AG08396 (cell line): ENCODE measurements at places on chromosomes 13 and 19.

GRCh38 chr13:21657538-21657937, 13.3 kb upstream of the FGF9 start:
- peak; percentile 85 for DNase-seq

DNA sequence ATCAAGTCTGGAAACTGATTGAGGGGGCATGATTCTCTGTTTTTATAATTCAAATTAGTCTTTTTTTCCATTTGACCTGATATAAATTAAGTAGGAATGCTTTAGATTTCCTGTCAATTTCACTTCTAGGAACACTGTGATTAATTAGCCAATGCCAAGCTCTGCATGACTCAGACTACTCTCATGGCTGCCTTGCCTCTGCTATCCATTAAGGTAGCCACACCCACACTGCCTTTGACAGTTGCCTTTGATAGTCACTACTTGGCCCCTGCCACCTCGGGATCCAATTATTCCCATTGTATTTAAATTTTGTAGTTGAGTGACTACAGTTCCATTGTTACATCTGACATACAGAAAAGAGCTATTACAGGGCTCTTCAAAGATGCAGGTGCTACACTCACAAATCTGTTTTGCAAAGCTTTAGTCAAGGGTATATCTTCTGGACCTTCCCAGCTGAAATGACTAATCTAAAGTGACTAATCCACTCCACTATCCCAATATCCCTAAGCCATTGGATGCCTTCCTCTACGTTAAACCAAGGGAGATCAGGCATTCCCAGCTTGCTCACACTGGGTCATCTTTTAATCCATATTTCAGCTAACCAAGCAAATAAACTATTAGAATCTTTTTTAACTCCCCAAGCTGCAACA, 1193.1 kb upstream of the MIR17HG start:
- no peak for DNase-seq

DNA sequence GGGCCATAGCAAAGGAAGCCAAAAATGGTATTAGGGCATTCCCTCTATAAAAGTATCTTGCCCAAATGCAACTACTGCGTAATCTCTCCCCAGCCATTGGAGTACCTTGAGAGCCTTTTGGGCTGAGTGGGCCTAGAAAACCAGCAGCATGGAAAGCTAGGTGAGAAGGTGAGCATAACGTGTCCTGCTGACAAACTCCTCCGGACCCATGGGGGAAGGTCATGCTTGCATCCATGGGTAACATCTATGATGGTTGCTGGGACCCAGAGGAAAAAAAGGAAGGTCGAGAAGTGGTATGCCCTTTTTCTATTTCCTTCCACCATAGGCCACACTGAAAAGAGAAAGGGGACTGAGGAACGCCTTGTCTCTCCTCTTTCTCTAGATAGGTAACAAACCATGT, 57.4 kb downstream of the ZNF728 start:
- DNase-seq, result no peak

GRCh38 chr13:70183041-70183440, 74.8 kb upstream of the KLHL1 start:
- DNase-seq, result no peak

- DNase-seq, result no peak
Measured at GRCh38 chr19:47729799-47730520, 15.4 kb upstream of the NOP53 start.

DNA sequence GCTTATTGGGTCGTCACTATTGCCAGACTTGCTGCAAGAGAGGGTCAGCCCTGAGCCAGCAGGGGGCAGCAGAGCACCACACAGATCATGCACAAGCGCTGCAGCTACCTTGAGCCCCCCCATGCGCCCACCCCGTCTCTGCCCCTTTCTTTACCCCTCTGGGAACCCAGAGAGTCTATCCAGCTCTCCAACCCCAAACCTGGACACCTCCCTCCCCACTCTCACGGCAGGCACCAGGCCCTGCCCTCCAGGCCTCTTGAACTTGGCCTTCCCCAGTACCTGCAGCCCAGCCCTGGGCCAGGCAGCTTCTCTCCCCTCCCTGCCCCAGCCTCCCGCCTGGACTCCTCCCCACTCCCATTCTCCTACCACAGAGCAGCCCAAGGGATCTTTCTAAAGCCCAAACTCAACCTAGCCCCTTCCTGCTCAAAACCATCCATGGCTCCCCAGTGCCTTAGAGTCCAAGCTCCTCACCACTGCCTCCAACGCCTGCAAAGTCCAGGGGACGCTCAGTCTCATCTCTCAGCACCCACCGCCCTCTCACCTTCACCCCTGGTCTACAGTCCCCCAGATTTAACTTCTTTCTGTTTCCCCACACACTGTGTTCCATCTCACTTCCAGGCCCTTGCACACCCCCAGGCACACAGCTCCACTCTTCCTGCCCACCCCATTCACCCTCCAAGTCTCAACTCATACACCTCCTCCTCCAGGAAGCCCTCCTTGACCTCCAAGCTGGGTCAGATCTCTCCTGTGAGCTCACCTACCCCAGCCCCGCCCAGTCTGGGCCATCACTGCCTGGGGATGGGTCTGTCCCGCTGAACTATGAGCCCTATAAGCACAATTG, 9.4 kb upstream of the CEACAM16 start:
- peak; percentile 69 for DNase-seq

DNA sequence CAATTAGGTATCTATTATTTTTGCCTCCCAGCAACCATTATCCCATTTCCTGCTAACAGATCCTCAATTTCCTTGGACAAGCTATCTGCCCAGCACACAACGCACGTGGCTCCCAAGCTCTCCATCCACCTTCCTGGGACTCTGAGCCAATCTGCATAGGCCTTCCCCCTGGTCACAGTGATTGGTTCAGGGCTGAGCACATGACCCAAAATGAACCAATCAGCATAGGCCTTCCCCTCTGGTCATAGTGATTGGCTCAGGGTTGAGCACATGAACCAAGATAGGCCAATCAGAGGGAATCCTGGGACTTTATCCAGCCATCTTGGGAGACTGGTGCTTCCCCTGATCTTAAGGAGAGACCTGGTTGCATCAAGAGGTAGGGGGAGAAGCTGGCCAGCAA, 5.8 kb downstream of the CPAMD8 start:
- no peak for DNase-seq

- DNase-seq, result no peak
Measured at GRCh38 chr13:51825165-51825592, 19.8 kb downstream of the TMEM272 start.

- DNase-seq, result no peak
Measured at GRCh38 chr13:99522298-99522697, 21.0 kb downstream of the TM9SF2 start.

DNA sequence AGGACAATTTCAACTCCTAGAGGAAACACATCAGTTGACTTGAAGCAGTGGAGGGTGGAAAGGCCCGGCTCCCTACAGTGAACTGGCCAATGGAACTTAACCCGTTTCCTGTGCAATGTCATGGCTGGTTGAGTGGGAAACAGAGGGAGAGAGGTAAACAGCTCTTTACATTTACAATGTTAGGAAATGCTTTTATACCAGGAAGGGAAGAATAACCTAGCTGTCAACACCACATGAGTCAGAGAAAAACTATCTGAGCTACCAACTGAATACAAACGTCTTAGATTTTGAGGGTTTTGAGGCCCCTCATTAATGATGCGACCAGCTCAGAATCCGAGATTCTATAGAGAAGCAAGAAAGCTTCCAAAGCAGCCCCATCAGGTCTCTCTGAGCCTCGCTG, 36.7 kb downstream of the CARD8 start:
- DNase-seq, result no peak

DNA sequence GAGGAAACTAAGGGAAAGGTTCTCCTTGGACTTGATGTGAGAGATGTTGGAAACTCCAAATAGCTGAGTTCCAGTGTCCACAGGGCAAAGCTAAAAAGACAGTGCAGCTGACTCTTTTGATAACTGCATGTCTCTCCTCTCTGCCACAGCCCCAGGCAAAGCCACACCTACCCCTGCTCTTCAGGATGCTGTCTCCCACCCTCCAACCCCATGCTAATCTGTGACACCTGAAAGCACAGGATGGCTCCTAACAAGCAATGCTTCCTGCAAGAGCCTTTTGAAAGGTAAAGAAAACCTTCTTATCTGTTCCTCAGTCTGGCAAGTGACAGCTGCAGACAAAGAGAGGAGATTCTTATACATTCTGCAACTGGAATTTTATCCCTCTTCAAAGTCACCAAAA, 14.5 kb downstream of the SLC46A3 start:
- DNase-seq, result no peak

GRCh38 chr19:7658219-7658686, 10.6 kb upstream of the RETN start:
- DNase-seq, result no peak

DNA sequence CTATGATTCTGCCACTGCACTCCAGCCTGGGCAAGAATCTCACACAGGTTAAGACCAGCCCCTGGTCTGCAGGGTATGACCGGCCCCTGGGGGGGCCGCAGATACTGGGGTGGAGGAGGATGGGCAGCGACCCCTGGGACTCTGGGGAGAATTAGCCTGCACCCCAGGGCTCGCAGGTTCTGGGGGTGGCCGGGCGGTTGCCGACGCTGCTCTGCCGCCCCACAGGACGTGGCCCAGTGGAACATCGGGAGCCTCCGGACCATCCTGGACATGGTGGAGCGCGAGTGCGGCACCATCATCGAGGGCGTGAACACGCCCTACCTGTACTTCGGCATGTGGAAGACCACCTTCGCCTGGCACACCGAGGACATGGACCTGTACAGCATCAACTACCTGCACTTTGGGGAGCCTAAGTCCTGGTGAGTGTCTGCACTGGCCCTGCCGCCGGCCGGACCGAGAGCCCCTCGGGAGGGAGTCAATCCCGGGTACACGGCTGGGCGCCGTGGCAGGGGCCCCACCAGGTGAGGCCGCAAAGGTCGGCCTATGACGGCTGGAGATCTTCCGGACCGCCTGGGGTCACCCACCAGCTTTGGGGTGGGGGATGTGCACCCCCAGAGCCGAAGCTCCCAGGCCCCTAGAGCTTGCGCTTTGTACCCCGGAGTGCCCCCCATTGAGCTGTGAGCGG, 78.5 kb downstream of the KDM4B start:
- DNase-seq, result no peak

DNA sequence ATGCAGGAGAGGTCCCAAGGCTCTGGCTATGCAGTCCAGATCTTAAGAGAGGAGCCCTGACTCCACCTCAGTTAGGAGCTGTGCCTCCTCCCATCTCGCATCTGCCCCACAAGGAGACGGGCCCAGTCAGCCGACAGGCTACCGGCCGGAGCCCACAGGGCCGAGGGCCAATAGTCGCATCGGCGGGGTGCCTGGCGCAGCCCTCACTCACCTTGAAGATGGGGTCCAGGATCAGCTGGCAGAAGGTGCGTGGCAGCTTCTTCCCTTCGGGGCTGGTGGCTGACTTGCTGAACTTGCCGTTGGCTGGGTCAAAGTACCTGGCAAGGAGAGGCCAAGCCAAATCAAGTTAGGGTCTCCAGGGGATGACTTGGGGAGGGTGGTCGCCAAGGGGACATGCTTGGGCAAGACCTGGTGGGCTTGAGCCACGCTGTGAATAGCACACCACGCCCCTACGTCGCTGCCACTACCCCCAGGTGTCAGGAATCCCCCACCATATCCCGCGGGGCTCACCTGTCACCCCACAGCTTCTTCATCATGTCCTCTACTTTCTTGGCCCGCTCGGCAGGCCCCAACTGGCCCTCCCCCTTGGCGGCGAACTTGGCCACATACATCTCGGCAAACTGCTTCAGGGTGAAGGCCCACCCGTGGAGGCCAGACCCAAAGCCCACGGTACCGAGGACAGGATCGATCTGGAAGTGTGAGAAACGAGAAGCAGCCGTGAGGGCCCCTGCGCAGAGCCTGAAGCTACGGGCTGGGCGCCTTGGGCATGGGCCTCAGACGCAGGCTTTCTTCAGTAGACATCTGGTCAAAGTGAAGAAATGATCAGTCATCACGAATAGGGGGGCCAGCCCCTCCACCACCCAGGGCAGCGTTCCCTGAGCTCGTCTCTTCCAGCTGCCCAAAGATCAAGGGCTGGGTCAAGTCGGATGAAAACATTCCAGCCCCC, 3.3 kb downstream of the EEF2 start:
- DNase-seq, result no peak

GRCh38 chr13:77784515-77784914, 87.0 kb downstream of the SLAIN1 start:
- no peak for DNase-seq

DNA sequence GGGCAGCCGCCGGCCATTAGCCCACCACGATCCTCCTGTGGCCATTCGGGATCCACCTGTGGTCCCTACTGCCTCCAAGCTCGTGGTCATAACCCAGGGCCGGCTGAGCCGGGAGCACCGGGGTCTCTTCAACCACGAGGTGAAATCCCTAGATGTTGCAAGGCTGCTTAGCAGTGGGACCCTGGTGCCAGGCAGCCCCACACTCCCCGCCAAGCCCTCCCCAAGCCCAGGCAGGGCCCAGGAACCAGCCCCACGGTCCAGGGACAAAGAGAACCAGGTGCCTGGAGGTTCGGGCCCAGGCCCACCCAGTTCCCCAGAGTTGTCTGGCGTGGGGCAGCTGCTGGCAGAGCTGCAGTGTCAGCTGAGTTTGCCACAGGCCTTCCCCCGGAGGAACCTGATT, 3.4 kb upstream of the TMEM145 start:
- DNase-seq, result no peak

GRCh38 chr13:33109271-33109697, 93.1 kb downstream of the KL start:
- no peak for DNase-seq

DNA sequence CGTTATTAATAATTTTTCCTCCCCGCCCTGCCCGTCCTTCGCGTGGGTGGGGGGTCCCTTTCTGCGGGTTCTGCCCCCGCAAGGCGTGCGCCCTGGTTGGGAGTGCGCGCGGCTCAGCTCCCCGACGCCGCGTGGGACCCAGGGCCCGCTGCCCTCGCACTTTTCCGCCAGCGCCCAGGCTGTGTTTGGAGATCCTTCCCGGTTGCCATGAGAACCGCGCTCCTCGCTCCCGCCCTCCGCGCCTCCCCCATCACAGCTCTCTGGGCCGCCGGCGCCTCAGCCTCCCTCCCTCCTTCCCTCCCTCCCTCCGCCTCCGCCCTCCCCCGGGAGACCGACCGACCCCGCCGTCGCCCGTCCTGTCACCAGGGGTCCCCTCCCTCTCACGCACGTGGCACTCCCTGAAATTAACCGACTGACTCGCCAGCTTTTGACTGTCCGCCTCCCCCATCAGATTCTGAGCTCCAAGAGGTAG, 2.4 kb upstream of the SSBP4 start:
- peak; percentile 93 for DNase-seq

DNA sequence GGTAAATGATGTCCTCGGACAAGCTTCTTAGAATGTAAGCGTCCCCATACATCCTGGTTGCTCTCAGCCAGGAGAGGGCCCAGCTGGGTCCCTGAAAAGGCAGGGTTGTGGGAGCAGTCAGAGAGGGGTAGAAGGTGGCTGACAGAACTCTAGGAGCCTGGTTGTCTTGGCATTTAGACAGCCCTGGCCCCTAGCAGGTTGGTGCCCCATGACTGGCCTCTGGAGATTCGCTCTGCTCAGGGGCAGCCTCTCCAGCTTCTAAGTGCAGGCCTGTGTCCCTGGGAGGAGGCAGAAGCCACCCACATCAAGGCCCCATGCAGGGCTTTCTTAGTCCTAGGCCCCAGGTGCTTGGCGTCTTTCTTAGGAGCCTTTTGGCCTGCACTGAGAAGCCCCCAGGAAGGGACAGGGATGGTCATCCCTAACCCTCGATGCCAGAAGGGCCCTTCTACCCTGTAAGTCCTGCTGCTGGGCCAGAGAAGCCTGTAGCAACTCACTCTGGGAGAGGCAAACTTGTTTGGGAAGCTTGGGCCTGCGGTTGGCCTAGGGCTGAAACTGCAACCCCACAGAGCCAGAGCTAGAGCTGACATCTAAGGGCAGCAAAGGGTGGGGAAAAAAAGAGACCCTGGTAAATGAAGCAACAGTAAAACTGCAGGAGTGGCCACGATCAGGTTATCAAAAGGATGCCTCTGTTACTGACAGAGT, 2.8 kb upstream of the CDX2 start:
- no peak for DNase-seq
